ENCODE measurements at places on chromosomes 6 and 20.

GRCh38 chr6:125913864-125914351 lies 42.7 kb upstream of the HINT3 start:
- DNase-seq: no peak

DNA sequence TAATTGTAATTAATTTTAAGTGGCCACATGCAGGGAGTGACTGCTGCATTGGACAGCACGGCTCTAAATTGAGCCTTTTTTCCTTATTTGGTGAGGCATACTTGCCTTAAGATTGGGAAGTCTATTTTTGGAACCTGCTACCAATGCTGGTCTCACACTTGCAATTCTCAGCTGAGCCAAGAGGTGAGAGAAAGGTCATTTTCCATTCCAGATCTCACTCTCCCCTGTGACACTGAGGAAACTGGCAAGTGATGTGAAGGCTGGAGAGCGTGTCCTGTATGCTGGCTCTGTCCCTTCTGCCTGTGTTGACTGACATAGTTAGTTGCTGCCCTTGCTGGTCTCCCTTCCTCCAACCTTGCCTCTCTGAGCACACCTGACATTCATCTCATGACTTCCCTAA lies 735 bp upstream of the MOG start:
- DNase-seq: no peak

DNA sequence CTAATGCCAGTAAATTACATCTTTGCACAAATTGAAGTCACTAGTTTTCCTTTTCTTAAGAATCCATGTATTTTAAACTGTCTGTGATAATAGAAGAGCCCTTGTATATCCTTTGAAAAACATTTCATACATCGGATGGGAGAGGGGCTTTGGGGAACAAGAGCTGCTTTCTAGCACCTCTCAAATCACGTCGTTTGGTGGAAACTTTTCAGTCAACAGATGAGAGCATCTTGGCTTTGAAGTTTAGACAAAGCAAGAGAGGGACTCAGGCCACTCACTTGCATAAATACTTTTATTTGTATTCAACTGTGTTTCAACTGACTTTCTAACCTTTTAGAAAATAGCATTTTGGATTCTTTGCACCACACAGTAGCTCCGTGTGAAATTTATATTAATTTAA lies 502.3 kb upstream of the IMPG1 start:
- no peak for DNase-seq

DNA sequence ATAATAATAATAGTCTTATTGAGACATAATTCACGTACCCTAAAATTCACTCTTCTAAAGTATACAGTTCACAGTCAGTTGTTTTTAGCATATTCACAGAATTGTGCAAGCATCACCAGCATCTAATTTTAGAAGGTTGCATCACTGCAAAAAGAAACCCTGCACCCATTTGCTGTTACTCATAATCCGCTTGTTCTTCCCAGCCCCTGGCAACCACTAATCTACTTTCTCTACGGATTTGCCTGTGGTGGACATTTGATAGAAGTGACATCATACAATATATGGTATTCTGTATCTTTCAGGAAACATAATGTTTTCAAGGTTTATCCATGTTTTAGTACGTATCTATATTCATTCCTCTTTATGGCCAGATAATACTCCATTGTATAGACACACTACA lies 41.5 kb upstream of the FAM184A start:
- no peak for DNase-seq

Data from Peyer's patch (tissue), 4 donors.